A549 treated with AZD2906 at 1 μM for 4 hours (cell line): ENCODE measurements at places on chromosomes 13 and 19. TPM values are rescaled to one million over a fixed set of nuclear protein-coding genes. Genes with fewer than 3 reads are reported as not detected.

Gene VAV1
- total RNA-seq, result 6.2 to 8.2 TPM (median 6.7 TPM) in 5 replicates

Gene AMER2
- not detected in 5 replicates for total RNA-seq

Gene RAX2
- not detected in 5 replicates for total RNA-seq

Gene SLC25A41
- total RNA-seq, result 0.08 to 0.15 TPM (median 0.14 TPM) in 4 of 5 replicates, not detected in the other

Gene PDX1
- total RNA-seq, result 0.03 to 0.12 TPM (median 0.06 TPM) in 5 replicates

Gene KLK5
- total RNA-seq, result 0.09 TPM in 1 of 5 replicates, not detected in the others

Gene CGB3
- total RNA-seq, result not detected in 5 replicates
